ENCODE measurements at places on chromosomes 7 and 10. TPM values are rescaled to one million over a fixed set of nuclear protein-coding genes. Genes with fewer than 3 reads are reported as not detected.

Gene PDGFA
- polyA plus RNA-seq: 0.68 TPM

DNA sequence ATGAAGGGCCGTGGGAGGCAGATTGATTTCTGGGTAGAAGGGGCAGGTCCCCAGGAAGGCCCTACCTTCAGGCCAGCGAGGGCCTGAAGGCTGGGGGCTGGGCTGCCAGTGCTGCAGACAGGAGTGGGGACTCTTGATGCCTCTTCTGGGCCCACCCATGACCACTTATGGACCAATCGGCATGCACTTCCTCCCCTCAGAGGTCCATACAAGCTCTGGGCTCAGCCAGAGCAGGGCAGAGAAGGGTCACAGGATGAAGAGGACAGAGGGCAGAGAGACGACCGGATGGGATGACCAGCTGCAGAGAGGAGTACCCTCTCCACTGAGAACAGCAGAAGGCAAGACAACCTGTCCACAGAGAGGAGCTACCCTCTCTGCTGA lies 120.1 kb downstream of the DYNC2I1 start:
- no peak for DNase-seq

GRCh38 chr7:96624954-96625353 lies 84.7 kb downstream of the SEM1 start:
- no peak for DNase-seq

- no peak for DNase-seq
Measured at GRCh38 chr10:78860260-78860914, 208.4 kb upstream of the ZMIZ1 start.

DNA sequence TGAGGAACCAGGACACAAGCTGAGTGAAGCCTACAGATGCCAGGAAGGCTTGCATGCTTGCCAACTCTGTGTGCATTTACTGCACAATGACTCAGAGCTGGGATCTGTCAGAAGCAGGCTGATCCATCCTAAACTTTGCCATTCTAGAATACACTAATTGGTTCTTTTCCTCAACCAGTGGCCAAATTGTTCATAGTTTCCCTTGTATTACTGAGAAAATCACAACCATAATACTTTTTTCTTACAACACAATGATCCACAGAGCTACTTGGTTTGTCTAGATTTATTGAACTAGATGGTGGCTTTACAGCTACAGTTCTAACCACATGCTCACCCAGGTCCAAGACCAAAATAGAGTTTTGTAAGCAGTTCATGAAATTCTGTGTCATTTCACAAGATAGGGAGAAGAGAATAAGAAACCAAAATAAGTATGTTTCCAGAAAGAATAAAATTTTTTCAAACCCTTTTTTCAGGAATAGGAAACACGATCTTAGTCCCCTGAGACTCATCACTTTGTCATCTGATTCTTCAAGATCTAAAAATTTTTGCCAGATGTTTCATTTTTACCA lies 21.0 kb upstream of the LRRC17 start:
- no peak for DNase-seq

DNA sequence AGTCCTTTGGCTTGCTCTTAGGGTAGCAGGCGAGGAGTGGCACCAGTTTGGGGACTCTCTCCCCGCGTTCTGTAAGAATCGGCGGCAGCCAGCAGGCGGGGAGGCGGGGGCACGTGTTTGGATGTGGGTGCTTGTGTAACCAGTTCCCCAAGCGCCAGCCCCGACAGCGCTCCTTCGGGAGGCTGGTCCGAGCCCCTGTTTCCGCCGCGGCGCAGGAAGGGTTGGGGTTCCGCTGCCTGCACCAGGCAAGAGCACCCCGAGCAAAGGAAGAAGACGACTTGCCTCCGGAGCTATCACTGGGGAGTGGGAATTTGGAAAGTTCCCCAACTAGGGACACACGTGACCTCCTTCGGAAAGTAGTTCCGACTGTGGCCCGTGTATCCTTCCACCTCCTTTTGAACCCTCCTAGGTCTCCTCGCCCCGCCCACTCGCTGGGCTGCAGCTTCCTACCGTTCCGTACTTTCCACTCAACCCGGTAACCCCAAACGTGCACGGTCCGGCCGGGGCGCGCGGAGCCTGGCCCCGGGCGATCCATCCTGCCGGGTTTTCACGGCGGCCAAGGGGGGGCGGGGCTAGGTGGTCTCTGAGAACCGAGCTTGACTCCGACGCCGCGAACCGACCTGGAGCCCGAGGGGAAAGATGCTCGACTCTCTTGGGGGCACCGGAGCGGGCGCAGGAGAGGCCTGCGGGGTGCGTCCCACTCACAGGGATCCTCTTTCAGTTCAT lies 1.2 kb downstream of the KLLN start:
- peak; percentile 93 for DNase-seq

GRCh38 chr10:84214612-84215235 lies 10.6 kb downstream of the LRIT2 start:
- peak; percentile 56 for DNase-seq

All from CD8-positive, alpha-beta memory T cell (primary cell).